ENCODE measurements at places on chromosomes 1 and 21. TPM values are rescaled to one million over a fixed set of nuclear protein-coding genes. Genes with fewer than 3 reads are reported as not detected.
A peak's percentile ranks its signal among the peaks of the same experiment; 100 is the strongest.

Gene CACHD1
- total RNA-seq: 2.4 TPM

Gene TPR
- 70.2 TPM for total RNA-seq

Gene KLF17
- total RNA-seq: not detected

Gene NBPF4
- not detected for total RNA-seq

Gene TSTD1
- 10.8 TPM for total RNA-seq

Gene PFKL
- total RNA-seq: 84.4 TPM

DNA sequence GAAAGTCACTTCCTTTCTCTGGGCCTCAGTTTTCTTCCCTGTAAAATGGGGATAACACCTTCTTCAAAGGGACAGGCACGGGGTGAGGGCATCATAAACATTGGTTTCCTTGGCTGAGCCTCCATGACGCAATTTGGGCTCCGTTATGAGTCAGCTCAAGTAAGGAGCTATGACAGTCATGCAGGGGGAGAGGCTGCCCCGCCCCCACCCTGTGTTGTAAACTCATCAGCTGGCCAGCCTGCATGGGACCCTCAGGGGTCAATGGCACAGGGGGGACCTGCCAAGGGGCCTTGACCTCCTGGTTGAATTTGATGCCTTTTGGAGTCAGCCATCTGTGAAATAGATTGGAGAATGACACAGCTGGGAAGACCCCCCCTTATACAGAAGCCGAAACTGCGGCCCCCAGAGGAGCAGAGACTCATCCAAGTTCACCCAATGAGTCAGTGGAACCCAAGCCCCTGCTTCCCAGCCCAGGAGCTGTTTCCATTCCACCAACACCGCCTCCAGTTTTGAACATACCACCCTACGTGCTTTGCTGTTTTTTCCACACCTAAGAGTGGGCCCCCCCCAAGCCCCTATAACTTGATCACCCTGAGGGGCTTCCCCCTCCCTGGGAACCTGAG is 36.8 kb upstream of the RUNX3 start:
- no peak overlapping the region for H3K4me3 ChIP-seq
- DNase-seq: no peak
- H3K27me3 ChIP-seq: peaks cover 25% of the 10 kb centered on the region
- no peaks in the 10 kb centered on the region for H3K36me3 ChIP-seq
- no peaks in the 10 kb centered on the region for H3K4me1 ChIP-seq
- no peak overlapping the region for H3K27ac ChIP-seq

GRCh38 chr1:100252901-100253300 is 3.3 kb upstream of the DBT start:
- no peaks in the 10 kb centered on the region for H3K27me3 ChIP-seq
- no peak overlapping the region for H3K4me3 ChIP-seq
- no peak for DNase-seq
- no peak overlapping the region for H3K27ac ChIP-seq
- peaks cover 19% of the 10 kb centered on the region for H3K4me1 ChIP-seq

DNA sequence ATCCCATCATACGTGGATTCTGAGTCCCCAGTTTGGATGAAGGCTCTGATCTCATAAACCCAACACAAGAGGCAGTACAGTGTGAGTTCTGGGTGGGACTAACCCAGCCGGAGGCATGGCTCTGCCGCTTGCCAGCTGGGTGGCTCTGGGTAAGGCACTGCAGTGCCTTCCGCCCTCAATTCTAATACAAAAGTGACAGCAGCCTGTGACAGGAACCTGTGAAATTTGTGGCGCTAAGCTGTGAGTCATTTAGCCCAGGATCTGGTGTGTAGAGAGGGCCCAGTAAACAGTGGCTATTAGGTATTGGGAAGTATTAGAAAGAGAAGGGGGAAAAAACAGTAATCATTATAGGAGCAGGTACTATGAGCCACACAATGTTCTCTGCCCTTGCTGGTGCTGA is 23.3 kb downstream of the HSPG2 start:
- no peaks in the 10 kb centered on the region for H3K36me3 ChIP-seq
- H3K27me3 ChIP-seq: no peaks in the 10 kb centered on the region
- no peak for DNase-seq
- H3K4me3 ChIP-seq: no peak overlapping the region

DNA sequence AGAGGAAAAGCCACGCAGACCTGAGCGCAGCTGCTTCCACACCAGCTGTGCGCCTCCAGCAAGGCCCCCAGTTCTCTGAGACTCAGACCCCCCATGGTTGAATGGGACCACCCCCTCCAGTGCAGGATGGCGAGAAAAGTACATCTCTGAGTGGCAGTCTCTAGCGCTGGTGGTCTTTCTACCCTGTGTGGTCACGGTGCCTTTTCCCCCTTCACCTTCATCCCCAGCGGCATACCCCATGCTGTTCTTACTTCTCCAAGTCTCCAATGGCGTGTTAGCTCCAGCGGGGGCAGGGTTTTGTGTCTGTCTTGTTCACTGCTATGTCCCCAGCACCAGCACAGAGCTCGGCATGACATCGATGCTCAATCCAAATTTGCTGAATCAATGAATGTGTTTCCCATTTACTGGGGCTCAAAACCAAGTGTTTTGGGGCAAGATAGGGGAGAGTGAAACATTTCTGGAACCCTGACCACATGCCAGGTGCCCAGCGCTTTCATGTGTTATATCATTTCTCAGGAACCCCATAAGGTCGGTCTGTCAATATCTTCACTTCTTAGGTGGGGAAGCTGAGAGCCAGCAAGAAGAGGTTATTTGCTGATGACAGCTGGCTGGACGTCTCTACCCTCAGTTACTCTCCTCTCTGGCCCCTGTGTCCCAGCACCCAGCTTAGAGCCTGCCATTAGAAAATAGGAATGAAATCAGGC is 959 bp upstream of the SDC3 start:
- H3K4me1 ChIP-seq: peaks cover 37% of the 10 kb centered on the region
- no peak for DNase-seq
- no peaks in the 10 kb centered on the region for H3K27me3 ChIP-seq
- H3K4me3 ChIP-seq: peak overlapping the region; percentile 55
- H3K27ac ChIP-seq: peak overlapping the region; percentile 63
- H3K36me3 ChIP-seq: no peaks in the 10 kb centered on the region

GRCh38 chr1:97384294-97384968 is 536.4 kb downstream of the DPYD start:
- DNase-seq: no peak
- no peaks in the 10 kb centered on the region for H3K36me3 ChIP-seq
- no peak overlapping the region for H3K4me3 ChIP-seq
- H3K27ac ChIP-seq: no peak overlapping the region

GRCh38 chr21:17128132-17128531 is 384.7 kb upstream of the CXADR start:
- H3K36me3 ChIP-seq: no peaks in the 10 kb centered on the region
- DNase-seq: no peak
- H3K27ac ChIP-seq: no peak overlapping the region
- H3K4me3 ChIP-seq: no peak overlapping the region
- H3K27me3 ChIP-seq: no peaks in the 10 kb centered on the region
- no peaks in the 10 kb centered on the region for H3K4me1 ChIP-seq

GRCh38 chr21:38956856-38957571 is 151.3 kb downstream of the ETS2 start:
- H3K4me1 ChIP-seq: peaks cover 34% of the 10 kb centered on the region
- H3K27me3 ChIP-seq: no peaks in the 10 kb centered on the region
- H3K4me3 ChIP-seq: no peak overlapping the region
- no peak overlapping the region for H3K27ac ChIP-seq

GRCh38 chr1:224607188-224608148 is 8.6 kb upstream of the CNIH3 start:
- H3K27me3 ChIP-seq: peaks cover 26% of the 10 kb centered on the region
- no peaks in the 10 kb centered on the region for H3K4me1 ChIP-seq
- H3K4me3 ChIP-seq: no peak overlapping the region
- H3K27ac ChIP-seq: no peak overlapping the region
- no peaks in the 10 kb centered on the region for H3K36me3 ChIP-seq

- peaks cover 34% of the 10 kb centered on the region for H3K4me1 ChIP-seq
- H3K4me3 ChIP-seq: peak within 1 kb of the TSS; percentile 82
- peaks cover 5% of the 10 kb centered on the region for H3K27me3 ChIP-seq
Observed at GRCh38 chr1:210232511-210233215, at the start of gene SERTAD4. Gene SERTAD4, plus strand, starts transcription at chr1:210232796. Its CDS starts 5,165 bp downstream, at chr1:210237961.

GRCh38 chr1:193568512-193568911 is 382.1 kb upstream of the B3GALT2 start:
- H3K4me3 ChIP-seq: no peak overlapping the region
- no peaks in the 10 kb centered on the region for H3K36me3 ChIP-seq
- H3K4me1 ChIP-seq: peaks cover 4% of the 10 kb centered on the region
- no peak for DNase-seq
- H3K27me3 ChIP-seq: no peaks in the 10 kb centered on the region

DNA sequence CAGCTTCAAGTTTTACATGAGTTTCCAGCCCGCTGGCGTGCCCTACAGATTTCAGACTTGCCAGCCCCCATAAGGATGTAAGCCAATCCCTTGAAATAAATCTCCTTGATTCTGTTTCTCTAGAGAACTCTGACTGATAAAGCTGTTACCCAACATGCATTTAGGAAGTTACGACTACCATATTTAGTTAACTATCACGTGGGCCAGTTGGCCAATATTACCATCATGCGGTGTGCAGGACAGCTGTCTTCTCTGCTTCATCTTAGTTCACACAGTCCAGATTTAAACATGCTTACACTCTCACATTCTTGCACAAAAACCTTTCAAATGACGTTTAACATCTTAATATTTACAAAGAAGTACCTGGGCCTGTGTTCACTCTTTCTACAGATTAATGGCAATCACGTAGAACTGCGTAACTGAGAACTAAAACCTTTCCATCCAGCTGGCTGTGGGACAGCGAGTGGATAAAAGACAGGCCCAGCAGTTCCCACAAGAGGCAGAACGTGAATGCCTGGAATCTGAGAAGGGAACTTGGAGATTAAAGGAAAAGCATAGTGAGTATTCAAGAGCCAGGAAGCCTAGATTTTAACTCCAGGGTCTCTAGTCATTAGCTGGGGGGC is 20.8 kb downstream of the FAM177B start:
- no peak for DNase-seq
- H3K4me3 ChIP-seq: no peak overlapping the region
- no peaks in the 10 kb centered on the region for H3K36me3 ChIP-seq
- no peaks in the 10 kb centered on the region for H3K4me1 ChIP-seq
